ENCODE measurements at places on chromosomes 7 and 10.

DNA sequence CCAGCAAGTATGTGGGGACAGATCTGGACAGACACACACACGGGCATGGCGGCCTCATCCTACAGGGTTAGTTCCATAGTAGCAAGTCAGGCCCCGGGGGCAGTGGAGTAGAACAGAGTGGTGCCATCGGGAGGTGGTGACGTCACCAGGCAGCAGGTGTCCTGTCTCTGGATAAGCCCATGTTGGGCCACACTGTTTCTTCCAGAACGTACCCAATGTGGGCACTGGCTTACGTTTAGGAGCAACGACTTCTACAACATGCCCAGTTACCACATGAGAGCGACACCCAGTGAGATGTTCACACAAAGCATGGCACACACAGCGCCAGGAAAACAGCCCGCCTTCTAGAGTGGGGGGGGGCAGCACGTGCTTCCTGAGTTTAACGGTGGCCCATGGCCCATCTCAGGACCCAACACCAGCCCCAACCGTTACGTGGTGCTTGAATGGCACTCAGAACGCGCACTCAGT, 67.8 kb downstream of the CTBP2 start:
- DNase-seq: no peak

DNA sequence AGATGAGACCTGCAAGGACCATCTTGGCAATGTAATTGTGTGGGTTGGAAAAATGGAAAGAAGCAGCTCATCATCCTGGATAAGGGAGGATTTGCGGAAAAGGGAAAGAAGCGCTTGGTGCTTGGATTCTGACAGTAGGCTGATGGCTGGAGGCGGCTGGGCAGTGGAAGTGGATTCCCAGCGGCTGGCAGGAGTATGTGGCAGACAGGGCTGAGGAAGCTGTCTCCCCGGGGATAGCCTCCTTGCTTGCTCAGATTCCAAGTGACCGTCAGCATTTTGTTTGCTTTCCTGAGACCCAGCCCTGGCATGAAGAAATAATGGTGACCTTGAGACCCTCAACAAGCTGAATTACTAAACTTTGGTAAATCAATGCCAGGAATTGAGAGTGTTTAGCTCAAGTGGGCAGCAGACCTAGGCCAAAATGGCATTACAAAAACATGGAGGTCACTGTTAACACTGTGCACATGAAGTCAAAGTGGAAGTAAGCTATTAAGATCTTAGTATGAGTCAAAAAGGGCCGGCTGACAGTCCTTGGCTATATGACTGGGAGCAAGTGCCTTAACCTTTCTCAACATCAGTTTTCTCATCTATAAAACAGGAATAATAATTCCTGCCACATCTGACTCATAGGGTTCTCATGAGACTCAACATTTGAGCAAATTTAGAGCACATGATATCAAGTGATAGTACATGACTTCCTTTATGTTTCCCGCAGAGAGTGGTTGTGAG, 21.3 kb downstream of the SLC25A28 start:
- no peak for DNase-seq

DNA sequence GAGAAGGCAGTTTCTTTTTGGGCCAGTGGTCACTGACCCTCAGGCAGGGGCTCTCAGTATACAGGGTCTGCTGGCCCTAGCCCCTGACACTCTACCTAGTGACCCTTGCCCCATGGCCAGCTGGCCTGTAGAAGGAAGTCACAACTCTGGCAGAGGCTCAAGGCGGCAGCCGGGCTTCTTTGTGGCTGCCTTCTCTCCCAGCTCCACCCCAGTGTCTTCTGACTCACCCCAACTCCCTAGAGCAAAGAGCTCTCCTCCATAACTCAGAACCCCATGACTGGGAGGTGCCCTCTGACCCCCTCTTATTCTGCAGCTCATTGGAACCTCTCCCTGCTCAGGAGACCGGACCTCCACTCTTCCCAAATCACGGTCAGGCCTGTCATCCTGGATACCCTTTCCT, 358.2 kb downstream of the FGFR2 start:
- no peak for DNase-seq

DNA sequence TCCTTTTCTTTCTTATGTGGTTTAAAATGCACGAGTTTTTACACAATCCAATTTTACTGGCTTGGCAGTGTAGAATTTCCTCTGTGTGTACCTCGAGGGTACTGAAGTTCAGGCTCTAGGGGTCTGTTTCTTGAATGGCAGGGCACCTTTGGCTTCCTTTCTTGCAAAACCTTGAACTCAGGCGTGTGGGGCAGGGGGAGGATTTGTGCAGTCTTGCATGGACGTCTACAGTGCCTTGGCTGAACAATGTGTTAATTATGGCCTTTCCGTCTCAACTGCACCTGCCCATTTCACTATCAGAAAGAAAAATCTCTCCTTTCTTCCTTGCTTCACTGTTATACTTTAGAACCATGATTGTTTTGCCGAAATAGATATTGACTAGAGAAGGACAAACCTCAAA, 570.9 kb downstream of the INHBA start:
- DNase-seq: no peak

- peak; percentile 49 for DNase-seq
Observed at GRCh38 chr10:75043256-75044131, 68.0 kb upstream of the SAMD8 start.

GRCh38 chr10:100864978-100865377, 47.8 kb upstream of the SLF2 start:
- DNase-seq: no peak

GRCh38 chr7:111540199-111540815, 22.0 kb downstream of the IMMP2L start:
- no peak for DNase-seq

Data from stimulated activated CD4-positive, alpha-beta T cell treated with anti-CD3 and anti-CD28 coated beads, Interleukin-12 subunit alpha, Interleukin-12 subunit beta, amount 100 ng/mL, for 4 hours (primary cell).